ENCODE measurements at places on chromosomes 6 and 20. TPM values are rescaled to one million over a fixed set of nuclear protein-coding genes. Genes with fewer than 3 reads are reported as not detected.
A peak's percentile ranks its signal among the peaks of the same experiment; 100 is the strongest.

The PTK7 gene
- total RNA-seq: 1.9 TPM

The CTAGE9 gene
- total RNA-seq: not detected

The HSPA1A gene
- total RNA-seq: 243 TPM

The TCF15 gene
- total RNA-seq: 10.7 TPM

The ZNF318 gene
- 14.3 TPM for total RNA-seq

The RBPJL gene
- not detected for total RNA-seq

- DNase-seq: no peak
Measured at GRCh38 chr20:17421493-17421892, 109.7 kb downstream of the BFSP1 start.

- DNase-seq: no peak
Measured at GRCh38 chr6:159681191-159681880, 11.7 kb downstream of the SOD2 start.

DNA sequence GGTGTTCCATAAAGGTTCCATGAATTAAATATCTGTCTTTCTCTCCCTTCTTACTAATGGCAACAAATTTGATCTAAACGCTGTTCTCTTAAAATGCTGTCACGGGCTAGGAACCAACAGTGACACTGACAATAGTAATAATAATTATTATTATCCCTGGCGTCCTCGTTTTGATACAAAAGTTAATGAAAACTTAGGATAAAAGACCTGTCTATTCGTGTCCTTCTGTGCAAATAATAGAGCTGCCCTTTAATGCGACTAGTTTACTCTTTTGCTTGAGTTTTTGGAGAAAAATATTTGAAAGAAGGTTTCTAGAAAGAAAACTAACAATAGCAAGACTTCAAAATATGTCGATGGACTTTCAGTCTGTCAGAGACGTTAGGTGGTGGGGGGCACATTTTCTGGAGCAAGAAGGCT lies 4.3 kb downstream of the VGLL2 start:
- DNase-seq: no peak

DNA sequence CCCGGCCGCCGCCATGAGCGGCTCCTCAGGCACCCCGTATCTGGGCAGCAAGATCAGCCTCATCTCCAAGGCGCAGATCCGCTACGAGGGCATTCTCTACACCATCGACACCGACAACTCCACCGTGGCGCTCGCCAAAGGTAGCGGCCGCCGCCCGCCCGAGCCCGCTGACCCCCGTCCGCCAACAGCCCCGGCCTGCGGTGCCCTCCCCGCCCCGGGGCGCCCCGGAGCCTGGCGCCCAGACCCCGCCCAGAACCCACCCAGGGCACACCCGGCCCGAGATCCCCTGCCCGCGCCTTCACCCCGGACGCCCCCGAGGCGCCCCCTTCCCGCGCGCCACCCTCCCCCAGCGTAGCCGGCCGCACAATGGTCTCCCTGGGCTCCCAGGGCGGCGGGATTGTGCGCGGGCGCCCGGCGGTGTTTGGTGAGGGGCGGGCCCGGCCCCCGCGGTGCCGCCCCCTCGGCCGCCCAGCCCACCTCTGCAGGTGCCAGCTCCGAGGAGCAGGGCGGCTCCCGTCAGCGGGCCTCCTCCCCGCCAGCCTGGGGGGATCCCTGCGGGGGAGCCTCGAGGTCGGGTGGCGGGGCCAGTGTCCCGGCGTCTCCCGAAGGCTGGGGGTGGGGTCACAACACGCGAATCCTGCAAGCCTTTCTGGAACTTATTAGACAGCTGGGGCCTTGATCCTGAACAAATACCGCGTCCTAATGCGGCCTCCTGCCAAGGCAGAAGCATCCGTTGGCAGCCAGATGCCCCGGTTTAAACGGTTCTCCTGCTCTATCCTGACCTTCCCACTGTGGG lies 577 bp downstream of the LSM14B start:
- DNase-seq: peak; percentile 23

DNA sequence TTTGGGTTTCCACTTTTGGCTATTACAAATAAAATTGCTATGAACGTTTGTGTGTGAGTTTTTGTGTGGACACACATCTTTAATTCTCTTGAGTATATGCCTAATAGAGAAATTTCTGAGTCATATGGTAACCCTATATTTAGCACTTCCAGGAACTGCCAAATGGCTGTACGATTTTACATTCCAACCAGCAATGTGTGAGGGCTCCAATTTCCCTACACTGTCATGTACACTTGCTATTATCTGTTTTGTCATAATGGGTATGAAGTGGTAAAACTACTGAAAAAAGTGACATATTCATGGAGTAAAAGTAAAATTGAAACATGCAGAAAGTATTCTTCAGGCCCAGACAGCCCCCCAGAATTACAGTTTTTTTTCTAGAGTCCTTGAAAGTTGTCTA lies 59.6 kb upstream of the ESR1 start:
- no peak for DNase-seq

DNA sequence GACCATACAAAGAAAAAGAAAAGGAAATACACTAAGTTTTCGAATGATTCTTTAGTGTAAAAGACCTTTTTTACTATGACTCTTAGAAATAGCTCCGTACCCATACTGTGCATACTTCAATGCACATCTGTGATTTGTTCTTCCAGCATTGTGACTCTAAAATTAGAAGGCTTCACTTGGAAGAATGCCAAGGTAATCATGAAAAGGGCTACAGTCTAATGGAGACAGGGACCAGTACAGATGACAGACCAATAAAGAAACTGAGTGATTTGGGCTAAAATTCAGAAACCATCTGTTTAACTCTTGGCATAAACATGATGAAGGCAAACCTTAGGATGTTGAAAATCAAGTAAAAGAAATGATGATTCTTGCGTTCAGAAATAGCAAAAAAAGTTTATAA lies 46.3 kb downstream of the CYP39A1 start:
- no peak for DNase-seq

DNA sequence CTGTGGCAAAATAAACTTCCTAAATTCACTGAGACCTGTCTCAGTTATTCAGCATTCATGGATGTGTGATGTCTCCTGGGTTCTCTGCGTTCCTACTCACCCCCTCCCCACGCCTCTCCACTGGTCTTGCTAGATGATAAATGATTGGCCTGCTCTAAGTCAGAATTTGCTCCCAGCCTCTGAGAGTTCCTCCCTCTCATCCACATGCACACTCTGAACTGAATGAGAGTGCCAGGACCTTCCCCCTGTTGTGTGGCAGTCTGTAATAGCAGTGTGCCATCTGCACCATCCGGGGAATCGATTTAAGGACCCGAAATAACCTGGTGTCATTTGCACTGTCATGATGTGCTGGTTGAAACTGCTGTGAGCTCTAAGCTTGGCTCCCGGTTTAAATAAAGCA lies 135.8 kb upstream of the AFDN start:
- DNase-seq: no peak
